ENCODE measurements at places on chromosomes 13 and 19.

DNA sequence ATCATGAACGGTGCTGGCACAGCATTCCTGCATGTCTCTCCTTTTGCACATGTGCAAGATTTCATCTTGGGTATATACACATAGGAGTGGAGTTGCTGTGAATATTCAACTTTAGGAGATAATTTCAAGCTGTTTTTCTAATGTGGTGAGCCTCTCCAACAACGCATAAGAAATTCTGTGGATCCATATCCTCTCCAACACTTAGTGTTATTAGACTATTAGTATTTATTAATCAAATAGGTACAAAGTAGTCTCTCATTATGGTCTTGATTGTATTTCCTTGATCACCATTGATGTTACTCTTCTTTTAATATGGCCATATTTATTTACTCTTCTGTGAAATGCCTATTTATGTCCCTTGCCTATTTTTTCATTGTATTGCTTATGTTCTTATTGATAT lies 114.5 kb downstream of the URI1 start:
- DNase-seq: no peak

DNA sequence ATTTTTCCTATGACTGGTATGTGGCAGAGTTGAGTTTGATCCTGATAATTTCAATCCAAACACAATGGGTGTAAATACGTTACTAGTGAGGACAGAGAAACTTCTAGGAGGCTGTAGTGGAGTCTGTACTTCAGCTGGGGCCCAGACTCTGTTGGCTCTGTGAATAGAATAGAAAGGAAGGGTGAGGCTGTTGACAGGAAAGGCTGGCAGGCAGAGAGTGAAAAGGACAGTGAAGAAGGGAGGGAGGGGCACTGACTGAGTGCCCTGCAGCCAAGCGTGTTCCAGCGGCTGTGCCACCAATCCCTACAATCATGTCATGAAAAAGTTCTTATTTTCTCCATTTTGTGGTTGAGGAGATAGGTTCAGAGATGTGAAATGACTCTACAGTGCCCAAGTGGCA lies 80.5 kb downstream of the MBNL2 start:
- no peak for DNase-seq

DNA sequence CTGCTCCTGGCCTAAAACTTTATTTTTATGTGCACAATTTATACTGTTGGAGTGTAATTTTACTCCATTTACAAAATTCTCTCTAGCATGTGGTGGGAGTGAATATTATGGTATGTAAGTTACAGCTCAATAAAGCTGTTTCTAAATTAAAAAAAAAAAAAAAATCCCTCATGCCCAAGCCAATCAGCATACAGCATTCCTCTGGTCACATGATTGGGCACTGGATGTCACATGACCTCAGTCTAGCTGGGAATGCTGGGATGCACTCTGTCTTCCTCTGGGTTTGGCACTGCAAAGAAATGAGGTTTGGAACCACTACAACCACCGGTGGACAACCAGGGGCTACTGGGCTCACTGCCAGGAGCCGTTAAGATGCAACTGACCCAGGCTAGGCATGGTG lies 67.6 kb downstream of the ZNF557 start:
- DNase-seq: no peak

GRCh38 chr13:33111414-33112110 lies 95.3 kb downstream of the KL start:
- DNase-seq: no peak

DNA sequence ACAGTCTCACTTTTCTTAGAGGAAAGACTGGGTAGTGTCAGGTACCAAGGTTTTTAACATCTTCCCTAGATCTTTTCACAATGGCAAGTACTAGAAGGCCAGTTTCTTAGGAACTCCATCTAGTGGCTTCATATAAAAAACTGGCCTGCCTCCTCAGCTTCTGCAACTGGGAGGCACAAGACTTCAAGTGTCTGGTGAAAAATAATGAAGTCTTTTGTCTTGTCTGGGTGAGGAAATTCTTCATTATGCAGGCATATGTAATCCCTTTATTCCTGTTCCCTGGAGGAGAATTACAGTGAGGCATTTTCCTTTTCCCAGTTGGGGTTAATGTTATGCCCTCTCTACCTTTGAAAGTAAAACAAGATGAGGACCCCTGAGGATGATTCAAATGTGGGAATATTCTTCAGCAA lies 300.5 kb downstream of the NALCN start:
- peak; percentile 16 for DNase-seq

DNA sequence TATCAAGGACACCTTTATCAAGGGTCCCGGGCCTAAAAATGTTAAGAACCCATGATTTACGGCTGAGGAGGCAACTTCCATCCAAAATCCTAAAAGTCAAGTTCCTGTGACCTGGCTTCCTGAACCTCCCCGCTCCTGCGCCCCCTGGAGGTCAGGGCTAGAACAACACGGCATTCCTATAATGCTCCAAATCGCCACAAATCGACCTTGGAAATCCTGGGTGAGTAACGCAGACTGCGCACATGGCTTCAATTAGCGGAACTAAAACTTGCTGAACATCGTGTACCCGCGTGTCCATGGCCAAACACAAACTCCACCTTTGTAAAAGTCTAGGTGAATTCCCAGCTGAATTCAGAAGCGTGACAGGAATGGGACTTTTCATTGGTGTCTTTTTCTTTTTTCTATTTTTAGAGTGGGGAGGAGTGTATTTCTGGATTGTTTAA lies 4.3 kb upstream of the C5AR1 start:
- peak; percentile 87 for DNase-seq

GRCh38 chr19:14411161-14411937 lies 7.8 kb downstream of the DDX39A start:
- DNase-seq: no peak

- DNase-seq: no peak
Measured at GRCh38 chr13:59303433-59303832, 860.3 kb downstream of the DIAPH3 start.

DNA sequence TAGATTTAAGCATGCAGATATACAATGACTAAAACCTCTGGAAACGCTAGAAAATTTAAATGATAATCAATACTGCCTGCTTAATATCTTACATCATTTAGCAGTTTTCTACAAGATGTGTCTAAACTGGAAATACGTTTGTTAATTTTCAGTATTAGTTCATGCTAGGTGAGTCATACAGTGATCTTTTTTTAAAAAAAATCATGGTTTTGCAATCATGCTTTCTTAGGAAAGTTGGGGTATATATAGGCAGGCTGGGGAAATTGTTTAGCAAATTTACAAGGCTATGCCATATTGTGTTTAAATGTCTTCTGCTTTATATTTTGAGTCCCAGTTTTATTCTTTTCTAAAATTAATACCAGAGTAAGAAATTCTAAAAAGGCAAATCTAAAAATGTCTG lies 245.4 kb upstream of the SPRY2 start:
- DNase-seq: peak; percentile 23
